Breast epithelium (tissue), 4 donors: ENCODE measurements at places on chromosomes 7 and 10.

DNA sequence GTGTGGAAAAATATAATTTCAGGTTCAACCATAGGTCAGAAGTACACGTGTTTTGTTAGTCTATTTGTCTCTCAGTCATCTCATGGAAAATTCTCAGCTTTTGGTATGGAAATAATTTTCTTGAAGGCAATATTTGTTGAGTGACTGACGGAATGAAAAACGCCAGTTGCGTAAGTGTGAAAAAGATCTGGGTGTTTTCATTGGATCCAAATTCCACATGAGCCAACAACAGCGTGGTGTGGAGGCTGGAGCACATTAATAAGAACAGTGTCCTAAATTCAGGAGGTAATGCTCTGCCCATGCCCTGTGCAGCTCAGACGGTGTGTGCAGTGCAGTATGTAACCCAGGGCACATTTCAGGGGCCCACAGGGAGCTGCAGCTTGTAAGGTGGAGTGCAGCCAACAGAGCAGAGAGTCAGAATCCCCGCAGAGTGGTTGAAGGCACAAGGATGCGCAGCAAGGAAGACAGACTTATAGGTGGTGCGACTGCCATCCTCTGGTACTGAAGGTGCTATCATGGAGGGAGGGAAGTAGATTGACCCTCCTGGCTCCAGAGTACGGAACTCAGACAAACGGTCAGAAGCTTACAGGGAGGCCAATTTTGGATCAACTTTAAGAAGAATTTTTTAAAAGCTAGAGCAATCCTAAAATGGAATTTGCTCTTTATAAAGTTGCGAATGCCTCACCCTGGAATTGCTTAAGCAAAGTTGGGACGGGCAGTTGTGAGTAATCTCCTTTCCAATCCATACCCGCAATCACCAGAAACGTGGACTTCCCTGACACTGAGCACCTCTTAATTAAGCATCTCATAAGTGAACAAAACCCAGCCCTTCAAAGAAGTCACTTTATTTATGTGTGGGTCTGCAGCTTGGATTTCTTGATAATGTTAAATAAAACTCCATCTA lies 38.0 kb downstream of the EGFR start:
- no peak for DNase-seq

DNA sequence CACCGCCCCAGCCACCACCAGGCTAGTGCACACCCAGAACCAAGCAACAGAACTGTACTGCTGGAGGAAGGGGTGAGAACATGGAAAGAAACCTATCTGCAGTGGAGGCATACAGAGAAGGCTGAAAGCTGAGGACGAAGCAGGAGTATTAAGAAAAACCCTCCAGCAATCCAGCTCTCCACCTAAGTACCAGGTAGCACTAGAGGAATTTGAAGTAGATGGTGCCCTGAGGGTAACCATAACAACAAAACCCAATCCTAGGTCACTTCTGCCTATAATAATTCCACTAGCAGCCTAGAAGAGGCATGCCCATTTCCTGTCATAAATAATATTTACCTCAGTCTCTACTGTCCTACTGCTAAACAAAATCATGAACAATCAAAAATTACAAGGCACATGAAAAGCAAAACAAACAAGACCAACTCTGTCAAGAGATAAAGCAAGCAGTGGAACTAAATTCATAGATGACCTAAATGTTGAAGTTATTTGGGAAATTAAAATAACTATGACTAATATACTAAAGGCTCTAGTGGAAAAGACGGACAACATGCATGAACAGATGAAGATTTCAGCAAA lies 51.1 kb downstream of the HYCC1 start:
- DNase-seq: no peak

GRCh38 chr7:50147951-50148808 lies 55.1 kb upstream of the ZPBP start:
- no peak for DNase-seq

- DNase-seq: no peak
These were observed 65.6 kb upstream of the MKI67 start for GRCh38 chr10:128191847-128192246.
